Posterior cingulate gyrus (tissue), 11 donors: ENCODE measurements at places on chromosomes 7 and 10.

DNA sequence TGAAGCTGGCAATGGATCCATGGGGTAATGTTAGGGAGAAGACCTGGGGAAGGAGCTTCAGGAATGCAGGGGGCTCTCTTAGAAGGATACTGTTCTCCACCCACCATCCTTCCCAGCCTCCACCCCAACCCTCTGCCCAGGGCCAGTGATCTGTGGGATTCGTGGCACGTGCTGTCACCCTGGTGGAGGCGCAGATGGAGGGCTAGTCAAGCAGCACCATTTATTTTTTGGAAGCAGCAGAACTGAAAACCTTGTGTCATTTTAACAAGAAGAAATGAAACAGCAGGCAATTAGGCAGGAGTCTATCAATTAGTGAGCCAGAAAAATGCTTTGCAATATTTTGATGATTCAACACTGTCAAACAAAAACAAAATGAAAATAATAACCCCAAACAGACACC lies 155.9 kb downstream of the SH2D4B start:
- no peak for DNase-seq

- no peak for DNase-seq
These were observed 26.0 kb upstream of the NKX6-2 start for GRCh38 chr10:132811891-132812481.

GRCh38 chr10:70729763-70730357 lies 55.3 kb downstream of the TBATA start:
- DNase-seq = no peak

DNA sequence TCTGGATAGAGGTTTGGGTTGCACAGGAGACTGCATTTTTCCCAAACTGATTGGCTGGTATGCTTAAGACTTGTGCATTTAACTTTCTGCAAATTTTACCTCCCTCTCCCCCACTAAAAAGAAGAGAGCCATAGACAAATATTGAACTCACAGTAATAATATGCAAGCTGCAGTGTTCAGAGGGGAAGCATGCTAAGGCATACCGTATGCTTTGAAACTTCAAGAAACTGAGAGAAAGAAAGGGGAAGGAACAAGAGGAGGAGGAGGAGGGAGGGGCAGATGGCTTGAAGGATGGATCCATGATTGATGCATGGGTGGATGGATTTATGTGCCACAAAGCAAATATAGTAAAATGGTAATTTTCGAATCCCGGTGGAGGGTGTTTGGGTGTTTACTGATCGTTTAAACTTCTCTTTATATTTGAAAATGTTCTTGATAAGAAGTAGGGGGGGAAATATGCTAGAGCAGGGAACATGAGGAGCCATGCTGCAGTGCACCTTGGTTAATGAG lies 7.8 kb upstream of the KLF6 start:
- no peak for DNase-seq

GRCh38 chr10:33507662-33508425 lies 173.4 kb upstream of the NRP1 start:
- DNase-seq = no peak

DNA sequence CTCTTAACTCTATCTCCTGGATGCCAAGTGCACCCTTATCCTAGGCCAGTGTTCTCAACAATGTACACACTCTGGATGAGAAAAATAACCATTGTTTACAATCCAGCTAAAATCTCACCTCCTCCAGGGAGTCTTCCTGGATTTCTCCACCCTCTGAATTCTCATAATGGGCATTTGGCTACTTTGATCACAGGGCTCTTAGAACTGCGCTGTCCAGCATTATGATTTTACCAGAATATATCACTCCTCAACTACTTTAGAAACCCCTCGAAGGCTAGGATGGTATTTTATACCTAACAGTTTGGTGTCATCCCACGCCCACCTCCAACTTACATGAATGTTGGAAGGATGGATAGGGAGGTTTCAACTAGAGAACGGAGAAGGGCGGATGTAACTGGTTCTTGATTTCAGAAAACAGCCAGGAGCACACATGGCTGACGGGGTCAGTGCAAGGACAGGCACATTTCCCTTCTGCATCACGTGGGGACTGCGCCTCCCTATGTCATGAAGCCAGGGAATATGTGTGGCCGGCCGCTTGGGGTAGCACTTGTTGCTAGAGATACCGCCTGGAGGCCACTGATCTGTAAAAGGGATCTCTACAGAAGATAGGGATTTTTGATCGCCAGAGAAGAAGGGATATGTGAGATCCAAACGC lies 1.2 kb upstream of the ATP6V0E2 start:
- peak; percentile 96 for DNase-seq

DNA sequence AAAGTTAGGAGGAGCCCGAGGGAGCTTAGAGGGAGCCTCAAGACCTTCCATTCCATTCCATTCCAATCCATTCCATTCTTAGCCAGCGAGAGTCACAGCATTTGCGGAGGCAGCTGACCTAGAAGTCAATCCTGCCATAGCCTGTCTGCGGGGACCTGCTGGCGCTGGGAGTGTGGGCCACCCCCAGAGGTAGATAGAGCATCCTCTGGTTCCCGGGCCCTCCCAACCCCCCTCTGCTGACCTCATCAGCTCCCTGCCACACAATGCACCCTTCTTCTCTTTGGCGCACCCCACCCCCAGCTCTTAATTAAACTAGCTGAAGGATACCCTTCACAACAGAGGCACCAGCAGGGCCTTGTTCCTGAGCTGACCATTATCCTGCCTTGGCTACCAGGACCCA lies 152.5 kb upstream of the ZMIZ1 start:
- peak; percentile 27 for DNase-seq

GRCh38 chr7:32150589-32150988 lies 80.4 kb upstream of the PDE1C start:
- no peak for DNase-seq

DNA sequence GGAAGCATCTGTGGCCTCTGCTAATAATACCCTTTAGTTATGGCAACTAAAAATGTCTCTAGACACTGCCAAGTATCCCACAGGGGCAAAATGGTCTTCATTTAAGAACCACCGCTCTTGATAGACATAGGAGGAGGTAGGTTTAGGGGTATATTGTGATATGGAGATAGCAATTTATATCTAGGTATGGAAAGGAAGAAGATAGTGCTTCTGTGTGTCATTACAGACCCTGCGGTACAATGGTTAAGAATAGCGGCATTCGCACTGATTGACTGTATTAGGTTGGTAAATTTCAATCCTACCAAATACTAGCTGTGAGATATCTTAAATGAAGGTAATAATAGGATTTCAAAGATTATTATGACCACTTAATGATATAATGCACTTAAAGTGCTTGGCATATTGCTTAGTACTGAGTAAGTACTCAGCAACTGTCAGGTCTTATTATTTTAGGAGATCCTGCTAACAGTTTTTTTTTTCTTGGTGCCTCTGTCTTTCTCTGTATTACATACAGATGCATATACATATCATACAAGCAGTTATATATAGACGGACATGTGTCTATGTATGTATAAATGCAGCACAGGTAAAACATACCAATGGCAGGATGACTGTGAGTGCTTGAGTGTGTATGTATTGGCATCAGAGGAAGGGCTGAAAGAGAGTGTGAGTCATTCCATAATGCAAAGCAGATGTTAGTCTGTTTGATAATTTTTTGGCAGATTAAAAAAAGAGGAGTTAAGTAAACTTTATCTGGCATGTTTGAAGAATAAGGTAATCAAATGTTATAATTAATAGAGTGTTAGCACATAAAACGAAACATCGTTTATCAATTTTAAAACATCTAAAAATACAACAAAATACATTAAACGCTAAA lies 50.0 kb upstream of the ITGB8 start:
- DNase-seq = no peak

DNA sequence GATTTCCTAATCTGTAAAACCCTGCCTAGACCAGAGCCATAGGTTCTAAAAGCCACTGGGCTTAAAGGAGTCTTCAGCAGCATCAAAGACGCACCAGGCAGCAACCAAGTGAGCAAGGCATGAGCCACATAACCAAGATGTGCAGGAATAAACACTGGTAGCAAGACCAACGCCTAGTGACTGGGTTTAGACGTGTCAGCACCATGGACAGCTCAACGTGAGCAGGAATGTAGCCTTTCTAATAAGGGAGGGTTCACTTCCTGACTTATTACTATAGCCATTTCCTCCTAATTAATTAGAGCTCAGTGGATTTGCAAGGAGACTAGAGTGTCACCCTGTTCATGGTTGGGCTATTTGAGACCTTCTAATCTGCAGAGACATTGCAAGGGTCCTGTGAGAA lies 223.7 kb downstream of the LHFPL3 start:
- DNase-seq = peak; percentile 64

GRCh38 chr7:100556541-100556940 lies 17.2 kb downstream of the SAP25 start:
- no peak for DNase-seq

GRCh38 chr7:15327001-15327400 lies 234.8 kb downstream of the AGMO start:
- no peak for DNase-seq

DNA sequence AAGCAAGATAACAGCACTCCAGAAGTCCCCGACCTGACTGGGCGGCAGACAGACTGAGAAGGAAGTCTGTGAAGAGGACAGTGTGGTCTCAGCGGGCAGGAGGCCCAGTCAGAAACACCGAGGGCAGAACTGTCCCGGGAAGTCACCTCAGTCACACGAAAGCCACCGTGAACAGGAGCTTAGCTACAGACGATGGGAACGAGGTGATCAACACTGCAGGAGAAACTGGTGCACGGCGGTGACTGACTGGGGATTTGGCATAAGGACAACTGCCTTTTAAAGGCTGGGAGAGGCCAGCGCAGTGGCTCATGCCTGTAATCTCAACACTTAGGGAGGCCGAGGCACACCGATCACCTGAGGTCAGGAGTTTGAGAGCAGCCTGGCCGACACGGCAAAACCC lies 217.8 kb downstream of the PTPRN2 start:
- DNase-seq = no peak

- no peak for DNase-seq
These were observed 11.7 kb downstream of the CNPY1 start for GRCh38 chr7:155534691-155535090.

DNA sequence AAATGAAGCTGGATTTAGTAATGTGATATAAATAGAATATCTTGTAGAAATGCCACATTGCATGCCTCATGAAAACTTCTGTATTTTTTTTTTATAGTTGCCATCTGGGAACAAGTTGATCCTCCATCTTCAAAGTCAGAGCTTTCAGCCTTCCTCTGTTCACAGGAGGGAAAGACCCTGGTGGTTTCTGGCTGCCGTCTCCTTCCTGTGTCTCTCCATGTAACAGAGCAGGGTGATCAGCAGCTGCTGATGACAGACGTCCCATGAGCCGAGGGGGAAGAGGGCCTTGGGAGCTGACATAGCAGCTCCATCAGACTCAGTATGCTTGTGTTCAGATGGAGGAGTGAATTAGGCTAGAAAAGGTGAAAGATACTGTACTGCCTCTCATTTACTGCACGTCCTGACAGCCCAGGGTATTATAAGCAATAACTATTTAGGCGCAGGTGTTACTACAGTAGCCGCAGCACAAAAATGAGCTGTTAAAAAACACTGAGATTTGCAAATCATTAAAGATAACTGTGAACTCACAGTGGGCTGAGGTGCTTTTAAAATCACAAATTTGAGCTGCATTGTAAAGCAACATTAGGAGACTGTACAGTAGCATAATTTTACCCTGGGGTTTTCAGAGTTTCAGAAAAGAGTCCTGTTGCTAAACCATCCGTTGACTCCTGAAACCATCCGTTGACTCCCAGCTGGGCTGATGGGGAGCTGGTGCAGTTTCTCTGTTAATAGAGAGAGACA lies 103.3 kb downstream of the CFAP58 start:
- DNase-seq = no peak

GRCh38 chr7:131080754-131081153 lies 246.9 kb upstream of the MKLN1 start:
- no peak for DNase-seq

DNA sequence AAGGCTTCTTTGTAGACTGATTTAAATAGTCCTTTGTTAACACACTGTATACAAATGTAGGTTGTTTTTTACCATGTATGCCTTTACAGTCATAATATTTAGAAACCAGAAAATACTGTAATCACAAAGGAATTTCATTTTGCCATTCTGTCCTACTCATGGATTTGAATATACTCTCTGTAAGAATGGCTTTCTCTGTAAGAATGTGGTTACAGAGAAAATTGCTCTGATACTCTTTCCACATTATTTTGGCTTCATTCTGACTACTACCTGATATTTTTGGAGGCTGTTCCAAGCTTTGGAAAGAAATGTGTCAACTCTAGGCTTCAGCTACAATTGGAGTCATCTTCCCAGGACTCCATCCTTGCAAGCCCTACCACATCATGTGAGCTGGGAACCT lies 23.5 kb downstream of the CH25H start:
- no peak for DNase-seq

DNA sequence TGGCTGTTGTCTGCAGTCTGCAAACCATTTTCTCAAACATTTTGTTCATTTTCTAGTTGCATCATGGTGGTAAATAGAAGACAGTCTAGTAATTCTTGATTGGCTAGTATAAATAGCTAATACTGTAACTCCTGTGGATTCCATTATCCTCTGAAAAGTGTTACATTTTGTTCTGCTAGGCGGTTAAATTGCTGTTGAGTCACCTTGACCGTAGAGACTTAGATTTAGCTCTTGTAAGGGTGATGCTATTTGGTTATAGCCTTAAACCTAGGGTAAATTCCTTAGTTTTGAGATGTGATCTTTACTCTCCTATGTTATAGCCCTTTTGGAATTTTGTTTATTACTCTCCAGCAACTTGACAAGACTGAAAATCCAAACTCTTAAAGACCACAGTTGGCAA lies 58.8 kb downstream of the SHOC2 start:
- no peak for DNase-seq

- no peak for DNase-seq
These were observed 280.8 kb upstream of the LRGUK start for GRCh38 chr7:133846203-133846945.

DNA sequence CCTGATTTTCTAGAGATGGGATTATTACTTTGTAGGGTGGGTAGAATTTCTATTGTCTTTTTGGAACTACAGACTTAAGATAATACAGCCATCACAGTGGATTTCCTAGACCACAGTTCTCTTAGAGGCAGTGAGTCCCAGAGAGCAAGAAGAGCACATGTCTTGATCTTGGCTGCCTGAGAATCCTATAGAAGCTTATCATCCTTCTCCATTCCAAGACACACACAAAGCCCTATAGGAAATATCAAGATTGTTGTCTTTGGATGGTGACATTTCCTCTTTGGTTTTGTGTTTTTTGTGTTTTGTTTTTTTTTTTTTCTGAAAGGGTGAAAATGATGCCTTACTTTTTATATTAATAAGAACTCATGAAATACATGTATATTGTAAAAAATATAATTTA lies 143.1 kb downstream of the AHR start:
- DNase-seq = no peak

DNA sequence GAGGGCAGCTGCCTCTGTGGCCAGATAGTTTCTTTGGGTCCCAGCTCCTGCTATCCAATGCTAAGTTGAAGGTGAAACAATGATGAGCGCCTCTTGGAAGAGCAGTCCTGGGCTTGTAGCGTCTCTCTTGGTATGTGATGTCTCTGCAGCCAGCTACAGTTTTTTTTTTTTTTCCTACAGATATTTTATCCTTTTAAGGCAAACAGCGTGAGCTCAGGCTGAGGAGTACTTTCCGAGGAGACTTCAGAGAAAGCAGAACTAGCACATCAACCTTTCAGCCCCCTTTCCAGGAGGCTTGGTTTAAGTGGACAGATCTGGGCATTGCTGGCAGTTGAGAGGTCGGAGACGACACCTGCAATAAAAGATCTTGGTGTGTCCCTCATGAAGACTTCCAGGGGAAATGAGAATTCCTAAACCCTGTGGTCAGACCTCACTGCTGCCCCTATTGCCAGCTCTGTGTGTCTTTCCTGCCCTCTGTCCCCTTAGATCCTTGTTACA lies 9.1 kb downstream of the PRKG1 start:
- no peak for DNase-seq
